ENCODE measurements at places on chromosomes 12 and 14.

GRCh38 chr14:99968941-99969340 lies 96.3 kb upstream of the EVL start:
- DNase-seq = no peak

GRCh38 chr14:30385925-30386324 lies 173.0 kb upstream of the G2E3 start:
- no peak for DNase-seq

DNA sequence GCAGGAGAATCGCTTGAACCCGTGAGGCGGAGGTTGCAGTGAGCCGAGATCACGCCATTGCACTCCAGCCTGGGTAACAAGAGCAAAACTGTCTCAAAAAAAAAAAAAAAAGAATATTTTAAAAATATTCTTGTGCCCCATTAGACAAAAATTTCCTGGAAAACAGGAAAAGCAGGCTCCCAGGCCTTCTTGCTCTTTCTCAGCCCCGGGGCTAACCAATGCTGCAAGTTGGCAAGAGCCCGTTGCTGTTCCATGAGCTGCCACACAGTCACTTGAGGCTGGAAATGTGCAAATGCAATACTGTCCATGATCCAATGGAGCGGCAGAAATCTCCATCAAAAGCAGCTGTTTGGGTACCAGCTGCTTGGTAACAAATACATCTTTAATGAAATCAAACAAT lies 994.7 kb downstream of the VRK1 start:
- DNase-seq = no peak

GRCh38 chr14:90268420-90268819 lies 12.1 kb downstream of the PSMC1 start:
- DNase-seq = no peak

GRCh38 chr12:111406474-111407376 lies 1.0 kb downstream of the SH2B3 start:
- peak; percentile 20 for DNase-seq

DNA sequence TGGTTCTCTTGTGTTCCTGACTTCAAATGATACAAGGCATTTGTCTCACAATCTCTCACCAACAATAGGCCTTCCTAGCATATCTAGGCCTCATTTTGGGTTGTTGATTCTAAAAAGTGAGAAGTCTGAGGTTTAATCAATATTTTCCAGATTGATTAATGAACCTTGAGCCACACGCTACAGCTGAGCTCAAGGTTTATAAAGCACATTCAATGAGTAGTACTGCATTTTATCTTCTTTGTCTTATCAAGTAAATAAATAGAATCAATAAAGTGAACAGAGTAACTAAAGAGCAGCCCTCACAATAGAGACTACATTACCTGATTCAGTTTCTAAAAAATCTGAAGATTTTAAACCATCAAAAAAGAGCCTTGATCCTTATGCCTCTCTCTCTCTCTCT lies 407.5 kb upstream of the CLEC14A start:
- no peak for DNase-seq

GRCh38 chr14:95480109-95480886 lies 36.2 kb downstream of the SYNE3 start:
- DNase-seq = no peak

GRCh38 chr14:27228053-27228452 lies 630.2 kb upstream of the NOVA1 start:
- DNase-seq = no peak

- DNase-seq = no peak
These were observed 95.1 kb upstream of the PTPRB start for GRCh38 chr12:70732287-70732686.

DNA sequence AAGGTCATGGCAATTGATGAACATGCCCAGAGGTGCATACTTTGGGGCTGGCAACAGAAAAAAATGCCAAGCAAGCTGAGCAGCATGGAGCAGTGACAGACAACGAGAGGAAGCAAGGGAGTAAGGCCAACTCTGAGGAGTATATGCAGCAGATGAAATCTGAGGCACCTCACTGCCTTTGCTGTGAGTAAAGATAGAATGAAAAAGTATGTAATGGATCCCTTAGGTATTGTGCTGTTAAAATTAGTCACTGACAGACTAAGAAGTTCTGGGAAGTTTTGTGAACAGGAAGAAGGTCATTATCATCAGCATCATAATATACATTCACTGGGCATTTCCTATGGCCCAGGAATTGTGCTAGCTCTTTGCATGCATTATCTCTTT lies 269.9 kb downstream of the DUSP6 start:
- DNase-seq = no peak

DNA sequence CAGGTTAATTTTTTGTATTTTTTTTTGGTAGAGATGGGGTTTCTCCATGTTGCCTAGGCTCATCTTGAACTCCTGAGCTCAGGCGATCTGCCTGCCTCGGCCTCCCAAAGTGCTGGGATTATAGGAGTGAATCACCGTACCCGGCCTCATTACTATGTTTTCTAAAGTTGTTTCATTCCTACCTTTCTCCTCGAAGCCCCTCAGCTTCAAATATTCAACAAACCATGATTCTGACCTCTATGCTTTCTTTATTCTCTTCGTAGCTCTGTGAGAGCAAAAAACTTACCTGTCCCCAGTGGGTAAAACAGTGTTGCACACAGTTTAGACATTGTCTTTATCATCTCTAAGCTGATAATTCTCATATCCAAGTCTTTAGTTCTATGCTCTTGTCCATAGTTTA lies 26.2 kb upstream of the MDM2 start:
- no peak for DNase-seq

- DNase-seq = no peak
These were observed 19.3 kb downstream of the SLC25A3 start for GRCh38 chr12:98612696-98613334.

GRCh38 chr12:109836916-109837315 lies 3.7 kb upstream of the TRPV4 start:
- DNase-seq = no peak

DNA sequence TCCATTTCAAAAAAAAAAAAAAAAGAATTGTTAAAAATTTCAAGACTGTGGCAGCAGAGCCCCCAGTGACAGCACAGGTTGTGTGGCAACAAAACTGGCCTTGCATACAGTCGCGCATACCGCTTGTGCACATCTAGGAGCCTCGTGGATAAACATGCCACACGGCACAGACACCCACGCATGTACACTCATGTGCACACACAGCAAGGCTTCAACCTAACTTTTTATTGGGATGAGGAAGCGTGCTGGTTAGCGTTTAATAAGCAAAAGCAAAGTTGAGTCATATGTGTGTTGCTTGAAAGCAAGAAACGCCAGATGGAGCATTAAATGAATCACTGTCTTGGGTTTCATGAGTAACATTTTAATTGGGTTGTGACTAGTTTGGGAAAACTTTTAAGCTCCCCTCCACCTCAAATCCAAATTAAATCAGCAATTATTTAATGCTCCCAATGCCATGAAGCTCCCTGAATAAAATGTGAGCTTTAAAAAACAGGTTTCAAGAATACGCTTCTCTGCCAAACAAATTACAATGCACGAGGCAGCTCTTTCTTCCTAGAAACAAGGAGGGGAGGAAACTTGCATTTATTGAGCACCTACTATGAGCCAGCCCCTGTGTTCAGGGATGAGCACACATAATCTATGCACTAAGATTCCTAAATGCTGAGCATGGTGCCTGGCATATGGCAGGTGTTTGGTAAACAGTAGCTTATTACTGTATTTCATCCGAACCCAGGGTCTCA lies 35.7 kb upstream of the EML1 start:
- DNase-seq = no peak

DNA sequence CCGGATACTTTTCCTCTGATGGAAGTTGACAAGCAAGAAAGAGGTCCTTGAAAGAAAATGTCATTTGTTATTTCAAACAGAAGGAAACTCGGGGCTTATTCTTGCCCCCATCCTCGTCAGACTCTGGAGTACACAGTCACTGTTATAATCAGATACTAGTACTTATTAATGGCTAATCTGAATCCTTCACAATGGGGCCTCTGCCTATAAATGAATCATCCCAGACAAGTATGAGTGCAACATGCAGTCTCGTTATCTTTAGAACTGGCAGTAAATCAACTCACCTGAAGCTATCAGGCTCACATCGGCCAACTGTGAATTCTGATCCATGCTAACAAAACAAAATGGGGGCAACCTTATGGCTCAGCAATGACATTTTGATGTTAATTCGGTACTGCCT lies 216.7 kb downstream of the GRIN2B start:
- DNase-seq = no peak

DNA sequence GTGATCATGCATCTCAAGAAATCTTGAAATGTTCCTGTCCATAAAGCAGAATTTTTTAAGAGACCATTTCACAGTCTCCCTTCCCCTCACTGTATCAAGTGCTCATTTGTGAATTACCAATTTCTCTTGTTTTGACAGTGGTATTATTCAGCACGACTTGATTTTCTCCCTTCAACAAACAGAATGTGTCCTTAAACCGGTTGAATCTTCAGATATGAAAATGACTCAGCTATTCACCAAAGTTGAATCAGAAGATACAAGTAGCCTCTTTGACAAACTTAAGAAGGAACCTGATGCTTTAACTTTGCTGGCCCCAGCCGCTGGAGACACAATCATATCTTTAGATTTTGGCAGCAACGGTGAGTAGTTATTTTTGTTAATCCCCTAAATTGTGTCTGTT lies 25.5 kb upstream of the SNAPC1 start:
- no peak for DNase-seq

- no peak for DNase-seq
These were observed 221.0 kb downstream of the PTPRO start for GRCh38 chr12:15543347-15543746.

DNA sequence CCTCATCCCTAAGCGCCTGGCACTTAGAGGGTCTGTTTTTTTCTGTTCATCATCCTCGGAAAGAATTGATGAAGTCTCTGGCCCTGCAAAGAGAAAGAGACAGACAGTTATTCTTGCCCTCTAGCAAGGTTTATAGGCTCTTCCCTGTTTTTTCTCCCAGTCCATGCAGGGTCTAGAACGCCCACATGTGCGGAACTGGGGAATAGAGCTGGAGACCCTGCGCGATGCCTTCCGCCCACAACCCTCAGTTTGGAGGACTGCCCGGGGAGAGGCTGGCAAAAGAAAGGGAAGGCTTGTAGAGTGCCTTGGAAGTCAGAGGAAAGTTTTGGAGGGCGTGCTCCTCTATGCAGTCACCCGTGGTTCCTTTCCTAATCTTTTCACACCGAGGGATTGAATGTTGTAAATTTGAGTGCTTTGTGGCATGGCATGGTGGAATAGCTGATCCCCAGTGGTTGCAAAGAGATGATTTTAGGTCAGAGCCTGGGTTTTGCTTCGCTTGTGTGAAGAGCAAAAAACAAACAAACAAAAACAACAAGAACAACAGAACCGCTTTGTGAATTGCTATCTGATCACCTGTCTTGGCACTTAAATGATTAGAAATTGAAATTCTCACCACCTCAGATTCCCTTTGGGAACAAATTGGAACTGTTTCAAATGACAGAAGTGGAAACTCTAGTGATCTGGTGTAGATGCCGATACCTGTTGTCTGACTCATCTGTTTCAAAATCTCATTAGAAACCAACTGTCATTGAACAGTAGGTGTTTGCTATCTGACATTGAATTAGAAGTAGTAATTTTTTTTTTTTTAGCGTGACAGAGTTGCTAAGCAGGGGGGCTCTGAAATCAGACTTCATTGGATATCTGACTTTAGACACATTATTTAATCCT lies 947 bp downstream of the GAS2L3 start:
- no peak for DNase-seq

DNA sequence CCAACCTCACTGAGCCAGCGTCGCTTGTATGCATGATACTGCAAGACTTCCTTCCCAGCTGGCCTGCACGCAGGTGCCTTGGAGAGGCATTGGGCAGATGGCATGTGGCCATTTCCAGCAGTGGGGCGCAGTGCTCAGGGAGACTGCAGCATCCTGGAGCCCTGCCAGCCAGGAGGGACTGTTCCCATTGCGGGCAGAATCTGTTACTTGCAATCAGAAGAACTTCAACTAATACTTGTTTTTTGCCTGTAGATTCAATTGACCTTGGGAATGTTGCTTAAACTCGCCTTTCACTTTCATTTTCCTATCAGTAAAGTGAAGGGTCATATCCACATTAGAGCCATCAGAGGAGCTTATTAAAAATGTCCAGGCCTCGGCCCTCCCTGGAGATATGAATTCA lies 29.8 kb downstream of the ANKRD9 start:
- no peak for DNase-seq

GRCh38 chr12:42162965-42163364 lies 18.3 kb upstream of the GXYLT1 start:
- no peak for DNase-seq

- DNase-seq = no peak
These were observed 586 bp downstream of the TTC6 start for GRCh38 chr14:37595809-37596621.

DNA sequence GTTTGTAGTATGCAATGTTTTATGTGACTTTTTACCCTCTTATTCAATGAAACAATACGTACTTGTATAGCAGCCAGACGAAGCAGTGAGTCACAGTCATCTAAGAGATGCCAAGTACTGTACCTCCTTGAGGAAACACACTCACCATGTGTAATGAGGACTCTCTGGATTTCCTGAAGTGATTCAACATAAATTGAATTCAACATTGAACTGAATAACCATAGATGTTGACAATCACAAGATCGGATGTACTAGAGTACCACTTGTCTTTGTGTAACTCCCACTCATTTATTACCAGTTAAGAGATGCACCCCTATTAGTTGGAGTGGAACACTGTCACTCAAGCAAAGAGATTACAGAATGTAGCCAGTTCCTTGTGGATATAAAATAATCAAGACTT lies 175.2 kb upstream of the HMGA2 start:
- DNase-seq = no peak

DNA sequence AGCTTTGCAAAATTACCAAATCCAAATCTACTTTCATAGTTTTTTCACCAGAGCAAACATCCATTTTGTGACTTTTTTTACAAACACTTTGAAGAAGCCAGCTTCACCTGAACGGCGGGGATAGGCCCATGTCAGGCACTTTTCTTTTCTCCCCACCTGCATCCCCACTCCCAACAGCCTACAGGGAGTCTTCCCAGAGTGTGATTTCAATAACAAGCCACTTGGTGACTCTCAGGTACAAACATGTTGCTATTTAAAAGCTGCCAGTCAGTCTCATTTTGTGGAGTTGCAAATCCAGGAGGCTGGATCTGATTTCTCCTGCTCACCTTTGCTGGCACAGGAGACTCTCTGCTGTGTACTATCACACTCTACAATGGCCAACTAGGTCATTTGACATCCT lies 285.5 kb downstream of the KCNH5 start:
- DNase-seq = no peak

GRCh38 chr12:915090-915489 lies 34.4 kb downstream of the RAD52 start:
- no peak for DNase-seq

GRCh38 chr12:116343331-116343884 lies 65.9 kb upstream of the MED13L start:
- no peak for DNase-seq

DNA sequence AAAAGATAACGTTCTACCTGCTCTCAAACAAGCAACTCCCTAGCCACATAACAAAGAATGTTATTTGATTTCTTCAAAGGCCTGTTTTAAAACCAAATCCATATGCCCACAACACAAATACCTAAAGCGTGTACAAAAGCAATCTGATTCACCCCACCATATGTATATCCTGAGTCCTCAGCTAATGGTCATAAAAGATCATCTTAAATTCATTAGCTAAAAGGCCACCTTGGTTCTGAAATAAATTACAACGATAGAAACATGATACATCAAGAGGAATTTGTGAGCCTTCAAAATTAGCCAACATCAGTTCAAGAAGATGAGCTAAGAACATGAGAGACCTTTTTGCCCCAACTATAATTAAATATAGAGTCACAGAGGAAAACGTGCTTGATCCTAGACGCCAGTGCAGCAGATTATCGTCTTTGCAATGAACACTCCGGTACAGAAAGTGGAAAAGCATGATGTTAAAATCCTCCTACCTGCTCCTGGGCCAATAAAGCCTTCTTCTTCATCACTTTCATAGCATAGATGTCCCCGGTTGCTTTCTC lies 20.0 kb downstream of the CIT start:
- no peak for DNase-seq

All from caudate nucleus (tissue), 63 donors.